Activated T-helper 1 cell treated with anti-CD3 and anti-CD28 coated beads, Interleukin-2, amount 50 U/mL, for 16 hours (primary cell): ENCODE measurements at places on chromosomes 6 and 20.

DNA sequence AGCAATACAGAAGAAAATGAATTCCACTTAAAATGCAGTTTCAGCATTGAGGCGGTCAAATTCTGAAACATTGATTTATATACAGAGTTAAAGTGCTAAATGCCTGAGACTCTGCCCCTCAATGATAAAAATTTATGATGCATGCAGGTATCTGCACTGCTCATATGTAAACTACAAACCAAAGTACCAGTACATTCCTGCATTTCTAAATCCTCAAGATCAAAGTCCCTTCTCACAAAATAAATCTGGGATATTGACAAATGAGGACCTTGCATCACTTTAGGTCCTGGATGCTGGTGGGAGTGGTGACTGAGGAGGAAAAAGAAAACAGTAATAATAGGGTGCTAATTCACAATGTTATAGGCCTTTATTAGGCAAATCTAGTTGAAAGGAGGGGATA, 101.9 kb downstream of the FIG4 start:
- DNase-seq, result no peak

DNA sequence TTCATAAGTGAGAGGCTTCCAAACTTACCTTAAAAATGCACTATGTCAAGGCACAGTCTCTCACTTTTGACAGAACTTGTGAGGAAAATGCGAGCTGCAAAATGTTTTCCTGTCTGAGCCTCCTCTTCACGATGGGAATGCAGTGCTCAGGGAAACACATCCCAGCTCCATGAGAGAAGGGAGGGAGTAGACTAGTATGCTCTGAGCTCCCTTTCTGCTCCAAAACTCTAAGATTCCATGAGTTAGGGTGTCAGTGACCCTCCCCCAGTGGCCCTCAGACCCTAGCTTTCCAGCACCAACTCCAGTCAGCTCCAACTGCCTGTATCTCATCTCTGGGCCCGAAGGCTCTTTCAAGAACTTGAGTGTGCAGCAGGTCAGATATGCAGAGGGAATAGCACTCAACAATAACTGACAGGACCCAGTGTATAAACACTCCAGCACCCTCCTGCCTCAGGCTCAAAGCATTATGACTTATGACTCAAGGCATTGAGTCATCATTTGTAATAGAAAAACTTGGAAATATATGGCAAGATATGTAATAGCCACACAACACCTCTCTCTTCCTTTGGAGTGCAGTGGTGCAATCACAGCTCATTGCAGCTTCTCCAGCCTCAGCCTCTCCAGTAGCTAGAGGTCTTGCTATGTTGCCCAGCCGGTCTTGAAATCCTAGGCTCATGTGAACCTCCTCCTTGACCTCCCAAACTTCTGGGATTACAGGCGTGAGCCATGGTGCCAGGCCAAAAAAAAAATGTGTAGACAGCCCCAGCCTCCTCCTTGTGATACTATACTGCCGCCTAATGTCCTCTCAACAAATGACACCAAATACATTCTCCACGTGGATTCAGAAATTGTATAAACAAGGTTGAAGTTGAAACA, 16.7 kb upstream of the ENTPD6 start:
- no peak for DNase-seq

DNA sequence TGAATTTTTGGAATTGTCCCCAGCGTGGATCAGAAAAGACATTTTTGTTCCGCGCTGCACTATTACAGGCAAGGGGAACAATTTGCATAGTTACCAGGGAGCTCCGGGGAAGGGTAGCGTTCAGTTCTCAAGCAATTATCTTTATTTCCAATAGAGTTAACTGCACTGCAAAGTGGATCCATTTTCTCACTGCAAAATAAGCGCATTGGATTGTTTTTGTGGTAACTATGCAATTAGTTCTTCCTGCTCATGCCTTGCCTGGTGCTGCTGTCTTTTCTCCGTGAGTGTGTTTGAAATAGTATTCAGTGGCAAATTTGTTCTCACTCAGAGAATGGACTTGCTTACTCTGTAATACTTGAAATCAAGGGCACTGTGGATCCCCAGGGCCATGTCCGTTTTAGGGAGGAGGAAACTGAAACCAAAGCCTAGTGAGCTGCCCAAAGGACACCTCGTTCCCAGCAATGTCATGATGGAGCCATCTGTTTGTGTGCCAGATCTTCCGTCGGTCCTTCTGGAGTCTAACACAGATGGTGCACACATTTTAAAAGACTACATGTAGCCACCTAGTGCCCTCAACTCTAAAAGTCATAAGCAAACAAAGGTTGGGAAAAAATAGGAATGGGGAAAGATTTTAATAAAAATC, 7.4 kb upstream of the PCK1 start:
- no peak for DNase-seq

DNA sequence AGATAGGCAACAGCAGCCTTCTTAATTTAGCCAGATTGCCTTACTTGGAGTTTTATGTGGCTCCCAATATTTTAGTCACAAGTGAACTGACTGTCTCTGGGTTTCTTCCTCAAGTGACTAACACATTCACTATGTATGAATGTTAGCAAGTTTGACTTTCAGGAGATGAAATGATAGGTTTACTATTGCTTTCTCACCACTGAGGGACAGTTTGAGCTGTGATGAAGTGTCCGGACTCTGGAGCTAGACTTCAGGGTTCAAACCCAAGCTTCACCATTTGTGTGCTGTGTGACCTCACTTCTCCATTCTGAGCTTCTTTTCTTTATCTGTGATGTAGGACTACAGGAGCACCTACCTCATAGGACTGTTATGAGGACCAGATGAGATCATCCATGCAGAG, 8.2 kb downstream of the DHX35 start:
- no peak for DNase-seq

- no peak for DNase-seq
These were observed 6.3 kb downstream of the OXT start for GRCh38 chr20:3077618-3078134.

DNA sequence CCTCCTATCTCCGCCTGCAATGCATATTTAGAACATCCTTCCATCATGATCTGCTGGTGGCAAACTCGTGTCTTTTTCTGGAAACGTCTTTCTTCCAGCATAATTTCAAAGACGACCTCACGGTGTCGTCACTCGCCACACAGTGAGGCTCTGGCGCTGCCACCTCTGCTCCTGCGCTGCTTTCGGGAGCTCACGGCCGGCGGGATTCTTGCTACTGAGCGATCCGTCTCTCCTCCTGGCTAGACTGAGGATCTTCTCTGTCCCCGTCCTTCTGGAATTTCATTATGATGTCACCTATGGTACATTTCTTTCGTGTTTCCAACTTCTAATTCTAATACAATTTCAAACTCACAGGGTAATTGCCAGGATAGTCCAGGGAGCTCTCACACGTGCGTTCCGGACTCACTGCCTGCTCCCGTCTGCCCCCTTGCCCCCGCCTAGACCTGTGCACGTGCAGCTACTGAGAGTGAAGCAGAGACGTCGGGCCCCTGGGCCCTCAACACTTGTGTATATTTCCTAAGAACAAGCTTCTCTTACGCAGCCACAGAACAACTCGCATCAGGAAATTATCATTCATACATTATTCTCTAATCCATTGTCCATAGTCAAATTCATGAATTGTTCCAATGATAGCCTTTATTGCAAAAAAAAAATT, 25.5 kb upstream of the HELZ2 start:
- no peak for DNase-seq

GRCh38 chr6:21022343-21023107, 488.3 kb downstream of the CDKAL1 start:
- DNase-seq, result no peak

- no peak for DNase-seq
These were observed 78.0 kb downstream of the PDE10A start for GRCh38 chr6:165585060-165585459.

DNA sequence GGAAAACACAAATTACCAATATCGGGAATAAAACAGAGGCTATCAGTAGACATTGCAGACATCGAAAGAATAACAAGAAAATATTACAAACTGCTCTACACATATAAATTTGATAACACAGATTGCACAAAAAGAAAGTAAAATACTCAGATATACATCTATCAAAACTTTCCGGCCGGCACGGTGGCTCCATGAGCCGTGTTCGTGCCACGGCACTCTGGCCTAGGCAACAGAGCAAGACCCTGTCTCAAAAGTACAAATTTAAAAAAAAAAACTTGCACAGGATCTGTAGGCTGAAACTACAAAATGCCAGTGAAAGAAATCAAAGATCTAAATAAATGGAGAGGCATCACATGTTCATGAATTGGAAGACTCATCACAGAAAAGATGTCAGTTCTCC, 49.4 kb downstream of the SNX5 start:
- no peak for DNase-seq

DNA sequence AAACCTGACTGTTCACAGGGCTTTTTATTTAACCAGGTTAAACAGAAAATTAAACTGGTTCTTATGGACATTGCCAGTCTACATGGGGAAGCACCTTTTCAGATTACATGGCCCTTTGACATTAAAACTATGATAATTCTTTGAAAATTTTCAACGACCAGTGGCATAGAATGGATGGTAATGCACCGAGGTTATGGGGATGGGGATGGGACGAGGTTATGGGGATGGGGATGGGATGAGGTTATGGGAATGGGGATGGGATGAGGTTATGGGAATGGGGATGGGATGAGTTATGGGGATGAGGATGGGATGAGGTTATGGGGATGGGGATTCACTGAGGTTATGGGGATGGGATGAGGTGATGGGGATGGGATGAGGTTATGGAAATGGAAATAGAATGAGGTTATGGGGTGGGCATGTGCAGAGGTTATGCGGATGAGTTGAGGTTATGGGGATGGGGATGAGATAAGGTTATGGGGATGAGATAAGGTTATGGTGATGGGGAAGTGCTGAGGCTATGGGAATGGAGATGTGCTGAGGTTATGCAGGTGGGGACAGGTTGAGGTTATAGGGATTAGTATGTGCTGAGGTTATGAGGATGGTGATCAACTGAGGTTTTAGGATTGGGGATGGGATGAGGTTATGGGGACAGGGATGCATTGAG, 541.9 kb downstream of the CDH26 start:
- no peak for DNase-seq

- DNase-seq, result no peak
These were observed 16.0 kb downstream of the HLA-DPA1 start for GRCh38 chr6:33057222-33058150.

DNA sequence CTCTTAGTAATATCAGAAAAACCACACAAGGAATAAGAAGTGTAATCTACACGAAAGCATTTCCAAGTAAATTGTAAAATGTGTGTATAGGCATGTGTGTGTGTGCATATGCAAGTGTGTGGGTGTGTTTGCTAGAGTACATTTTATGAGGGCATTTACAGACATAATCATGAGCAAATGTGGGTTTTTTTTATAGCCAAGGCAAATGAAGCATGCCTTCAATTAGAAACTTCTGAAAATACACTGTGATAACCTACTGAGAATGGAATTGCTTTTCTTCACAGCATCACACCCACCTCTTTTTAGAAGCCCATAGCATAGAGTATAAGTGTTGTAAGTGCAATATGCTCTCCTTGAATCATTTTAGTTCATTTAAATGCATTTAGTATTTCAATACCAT, 1721.1 kb downstream of the GRIK2 start:
- no peak for DNase-seq

GRCh38 chr20:9660236-9660868, 146.0 kb downstream of the LAMP5 start:
- no peak for DNase-seq

DNA sequence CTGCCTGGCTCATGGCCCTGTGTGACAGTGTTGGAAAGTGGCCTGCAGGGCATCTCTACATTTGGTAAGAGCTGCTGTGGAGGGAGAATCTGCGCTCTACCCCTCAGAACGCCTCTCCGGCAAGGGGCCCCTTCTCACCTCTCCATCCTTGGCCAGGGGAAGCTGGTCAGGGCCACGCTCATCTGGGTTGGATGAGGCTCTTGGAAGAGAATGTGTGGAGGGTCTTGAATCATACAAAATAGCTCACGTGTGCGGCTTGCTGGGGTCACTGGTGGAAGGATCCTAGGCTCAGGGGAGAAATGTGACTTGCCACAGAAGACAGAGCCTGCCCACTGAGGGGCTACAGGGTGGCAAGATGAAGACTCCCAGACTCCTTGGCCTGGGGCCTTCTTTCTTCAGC, 105.0 kb downstream of the SCML4 start:
- DNase-seq, result no peak

GRCh38 chr6:154466971-154467679, 43.4 kb downstream of the CNKSR3 start:
- no peak for DNase-seq

DNA sequence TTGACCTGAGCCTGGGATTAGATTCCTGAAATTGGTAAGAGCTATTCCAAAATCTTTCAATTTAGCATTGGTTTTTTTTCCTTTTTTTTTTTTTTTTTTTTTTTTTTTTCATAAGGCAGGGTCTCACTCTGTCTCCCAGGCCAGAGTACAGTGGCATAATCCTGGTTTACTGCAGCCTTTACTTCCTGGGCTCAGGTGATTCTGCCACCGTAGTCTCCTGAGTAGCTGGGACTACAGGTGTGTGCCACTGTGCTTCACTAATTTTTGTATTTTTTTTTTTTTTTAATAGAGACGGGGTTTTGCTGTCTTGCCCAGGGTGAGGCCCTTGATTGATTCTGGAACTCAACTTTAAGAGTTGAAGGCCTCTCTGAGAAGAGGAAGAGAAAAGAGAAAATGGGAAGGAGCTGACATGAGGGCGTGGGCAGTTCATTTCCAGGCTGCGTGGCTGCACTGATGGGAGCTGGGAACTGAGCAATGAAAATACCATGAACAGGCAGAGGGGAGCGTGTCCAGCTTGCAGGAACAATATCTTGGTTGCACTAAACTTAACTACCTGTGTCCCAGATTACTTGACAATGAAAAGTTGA, 24.6 kb downstream of the KDM1B start:
- DNase-seq, result no peak

DNA sequence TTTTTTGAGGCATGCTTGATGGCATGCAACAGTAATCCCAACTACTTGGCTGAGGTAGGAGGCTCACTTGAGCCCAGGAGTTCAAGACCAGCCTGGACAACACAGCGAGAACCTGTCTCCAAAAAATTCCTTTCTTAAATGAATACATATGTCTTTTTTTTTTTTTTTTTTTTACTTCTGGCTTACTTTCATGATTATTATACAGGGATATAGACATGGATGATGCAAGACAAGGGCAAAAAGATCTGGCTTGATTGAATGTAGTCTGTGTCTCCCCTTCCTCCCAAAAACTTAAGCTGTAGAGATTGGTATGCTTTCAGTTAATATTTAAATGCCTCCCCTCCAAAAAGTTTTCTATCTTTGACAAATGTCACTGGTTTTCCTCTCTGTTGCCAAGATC, 7.6 kb downstream of the SNX3 start:
- DNase-seq, result no peak

DNA sequence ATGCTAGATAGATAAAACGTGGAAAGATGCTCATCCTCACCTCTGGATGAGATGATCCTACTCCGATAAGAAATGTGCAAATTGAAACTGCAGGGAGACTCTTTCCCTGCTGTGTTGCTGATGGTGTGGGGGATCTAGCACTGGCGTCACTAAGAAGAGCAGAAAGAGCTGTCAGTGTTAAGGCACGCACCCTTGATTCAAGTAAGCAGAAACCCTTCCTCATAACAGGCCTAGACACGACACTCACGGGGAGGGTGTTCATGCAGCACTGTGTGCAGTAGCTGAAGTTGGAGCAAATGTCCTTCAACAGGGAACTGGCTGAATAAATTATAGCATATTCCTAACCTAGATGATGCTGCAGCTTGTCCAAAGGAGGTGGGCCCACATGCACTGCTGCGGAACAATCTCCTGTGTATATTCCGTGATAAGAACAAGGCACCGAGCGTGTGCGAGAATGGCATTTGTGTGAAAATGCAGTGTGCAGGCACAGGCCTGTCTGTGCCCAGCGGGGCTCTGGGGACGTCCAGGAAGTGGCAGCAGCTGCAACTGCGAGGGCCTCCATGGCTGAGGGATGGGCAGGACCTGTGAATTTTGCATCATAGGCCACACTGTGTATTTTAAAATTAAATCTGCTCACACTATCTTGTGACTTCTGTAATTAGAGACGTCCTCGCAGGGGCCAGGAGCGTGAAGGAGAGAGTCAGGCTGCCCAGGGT, 64.0 kb downstream of the TCP11 start:
- no peak for DNase-seq
